ENCODE measurements at places on chromosomes 7 and 10.

GRCh38 chr7:157073949-157074624 lies 63.6 kb upstream of the MNX1 start:
- DNase-seq, result no peak

DNA sequence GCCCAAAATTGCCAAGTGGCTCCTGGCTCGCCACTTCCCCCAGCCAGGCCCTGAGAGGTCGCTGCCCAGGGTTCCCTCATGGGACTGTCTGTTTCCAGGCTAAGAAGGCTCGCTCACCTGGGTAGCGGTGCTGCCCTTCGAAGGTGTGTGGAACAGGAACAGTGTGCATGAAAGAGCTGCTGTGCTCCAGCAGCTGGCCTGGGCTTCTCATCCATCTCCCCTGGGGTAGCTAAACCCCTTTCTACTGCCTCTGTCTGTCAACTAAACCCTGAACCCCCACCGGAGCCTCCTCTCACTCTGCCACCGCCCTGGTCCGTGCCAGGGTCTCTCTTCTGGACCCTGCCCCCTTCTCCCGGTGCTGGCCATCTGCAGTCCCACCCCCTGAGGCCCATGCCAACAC lies 152.9 kb downstream of the EBF3 start:
- DNase-seq, result no peak

DNA sequence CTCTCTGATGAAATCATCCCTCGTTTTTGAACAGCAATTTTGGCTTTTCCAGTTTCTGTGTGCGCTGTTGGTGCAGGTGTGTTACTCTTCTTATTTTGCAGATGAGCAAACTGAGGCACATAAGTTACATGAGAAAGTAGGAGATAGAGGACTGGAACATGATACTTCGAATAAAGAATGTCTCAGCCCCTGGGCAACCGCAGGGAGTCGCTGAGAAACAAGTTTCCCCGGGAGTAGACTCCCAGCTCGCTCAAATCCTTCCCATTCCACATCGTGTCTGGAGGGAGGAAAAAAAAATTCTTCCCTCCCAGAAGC lies 18.0 kb downstream of the MXI1 start:
- no peak for DNase-seq

- DNase-seq, result no peak
These were observed 10.9 kb upstream of the CHRM2 start for GRCh38 chr7:136857573-136857972.

GRCh38 chr10:7488418-7488829 lies 77.6 kb upstream of the SFMBT2 start:
- no peak for DNase-seq

GRCh38 chr7:129615018-129615417 lies 3.5 kb downstream of the NRF1 start:
- DNase-seq, result peak; percentile 41

- no peak for DNase-seq
These were observed 102.1 kb upstream of the MGMT start for GRCh38 chr10:129364949-129365348.

GRCh38 chr10:26441491-26442214 lies 3.5 kb downstream of the APBB1IP start:
- DNase-seq, result no peak

DNA sequence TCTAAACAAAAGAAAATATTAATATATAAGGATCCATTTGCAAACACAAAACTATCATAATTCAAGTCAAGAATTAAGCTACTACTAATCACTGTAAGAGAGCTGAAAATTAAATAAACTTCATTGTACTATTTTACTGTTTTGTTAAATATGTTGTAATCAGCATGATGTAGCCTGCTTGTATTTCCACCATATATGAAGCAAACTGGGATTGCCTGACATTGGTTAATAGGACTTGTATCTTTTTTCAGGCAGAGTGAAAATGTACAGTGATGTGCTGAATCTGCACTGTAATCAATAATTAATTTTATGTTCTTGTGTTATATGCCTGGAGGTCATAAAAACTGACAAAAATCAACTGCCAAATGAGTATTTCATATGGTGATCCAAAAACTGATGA lies 25.4 kb downstream of the TRDMT1 start:
- DNase-seq, result no peak

DNA sequence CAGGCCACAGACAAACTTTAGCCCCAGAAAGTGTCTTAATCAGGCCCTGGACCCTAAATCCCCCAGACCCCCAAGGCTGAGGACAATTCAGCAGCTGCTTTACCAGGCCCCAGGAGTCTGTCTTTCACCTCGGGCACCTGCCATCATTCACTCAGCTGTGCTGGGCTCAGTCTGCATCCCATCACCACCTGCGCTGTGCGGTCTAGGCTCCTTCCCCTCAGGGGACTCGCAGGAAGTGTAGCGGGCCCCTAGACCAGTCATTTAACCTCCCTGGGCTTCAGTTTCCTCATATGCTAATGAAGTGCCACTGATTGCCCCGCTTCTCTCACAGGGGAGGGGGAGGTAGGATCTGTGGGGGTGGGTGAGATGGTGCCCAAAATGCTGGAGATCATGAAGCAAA lies 76.4 kb upstream of the ZMIZ1 start:
- DNase-seq, result no peak

GRCh38 chr7:52771177-52771576 lies 264.3 kb upstream of the POM121L12 start:
- no peak for DNase-seq

- DNase-seq, result no peak
These were observed 804 bp downstream of the UNC5B start for GRCh38 chr10:71213127-71213621.

GRCh38 chr10:47456079-47456785 lies 27.7 kb downstream of the ANXA8 start:
- DNase-seq, result no peak

GRCh38 chr7:128902761-128903585 lies 7.5 kb downstream of the KCP start:
- no peak for DNase-seq

DNA sequence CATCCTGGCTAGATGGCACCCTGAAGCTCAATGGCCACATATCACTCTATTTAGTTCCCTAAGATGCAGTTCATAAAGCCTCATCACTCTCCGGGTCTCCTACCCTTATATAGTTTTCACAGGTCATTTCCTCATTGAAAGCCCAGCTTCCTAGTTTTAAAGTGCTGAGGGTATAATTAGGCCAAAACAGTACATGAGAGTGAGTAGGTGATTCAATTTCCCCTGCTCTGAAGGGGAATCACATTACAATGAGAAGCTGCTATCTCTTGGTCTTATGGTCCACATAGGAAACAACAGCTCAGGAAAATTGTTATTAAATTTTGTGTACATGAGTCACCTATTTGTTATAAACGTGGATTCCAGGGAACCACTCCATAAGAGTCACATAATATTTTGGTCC lies 162.0 kb downstream of the SEMA3E start:
- no peak for DNase-seq

DNA sequence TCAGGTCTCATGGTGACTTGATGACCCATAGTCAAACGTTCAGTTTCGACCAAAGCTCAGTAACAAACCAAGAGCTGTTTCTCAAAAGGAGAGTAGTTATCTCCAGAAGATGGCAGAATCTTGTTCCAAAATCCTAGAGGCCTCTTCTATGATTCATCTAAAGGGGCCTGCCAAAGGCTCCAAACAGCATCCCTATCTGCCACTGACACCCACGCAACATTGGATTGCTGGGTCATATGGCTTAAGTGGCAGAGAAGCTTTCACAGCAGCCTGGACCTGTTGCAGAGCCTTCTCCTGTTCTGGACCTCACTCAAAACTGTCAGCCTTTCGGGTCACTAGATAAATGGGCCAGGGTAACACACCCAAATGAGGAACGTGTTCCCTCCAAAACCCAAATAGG lies 54.0 kb upstream of the LRRC18 start:
- no peak for DNase-seq

- DNase-seq, result peak; percentile 8
These were observed 1.8 kb upstream of the PFKFB3 start for GRCh38 chr10:6200734-6201515.

- DNase-seq, result no peak
These were observed 171.0 kb downstream of the SEM1 start for GRCh38 chr7:96538632-96539031.

DNA sequence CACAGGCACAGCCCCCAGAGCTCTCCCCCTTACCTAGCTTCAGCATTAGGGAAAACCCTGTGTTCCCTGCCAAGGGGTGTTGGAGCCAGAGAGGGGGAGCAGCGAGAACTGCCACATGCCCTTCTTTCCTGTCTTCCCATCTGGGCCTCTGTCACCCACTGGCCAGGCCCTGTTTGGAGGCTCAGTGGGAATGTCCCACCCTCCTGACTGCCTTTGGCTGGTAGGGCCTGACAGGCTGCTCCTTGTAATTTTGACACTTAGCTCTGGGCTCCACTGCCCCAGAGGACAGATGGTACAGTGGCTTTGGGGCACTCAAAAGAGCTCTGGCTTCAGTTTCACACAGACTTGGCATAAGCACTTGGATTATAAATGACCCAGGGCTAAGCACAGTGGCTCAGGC lies 50.6 kb downstream of the GRID2IP start:
- DNase-seq, result no peak

DNA sequence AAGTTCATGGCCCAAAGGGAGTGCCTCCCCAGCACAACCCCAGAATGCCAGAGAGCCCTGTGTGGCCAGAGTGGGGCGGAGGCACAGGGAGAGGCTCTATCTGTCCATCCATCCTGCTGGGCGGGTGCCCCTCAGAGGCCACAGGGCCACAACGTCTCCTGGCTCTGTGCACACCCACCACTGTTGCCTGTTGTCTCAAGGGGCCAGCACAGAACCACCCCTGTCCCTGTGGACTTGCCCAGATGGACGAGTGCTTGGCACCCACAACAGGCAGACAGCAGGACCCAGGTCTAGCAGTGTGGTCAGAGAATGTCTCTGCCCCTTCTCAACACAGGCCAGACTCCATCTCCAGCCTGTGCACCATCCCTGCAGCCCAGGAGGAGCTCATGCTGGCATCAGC lies 92.8 kb downstream of the PAXIP1 start:
- DNase-seq, result no peak

- DNase-seq, result no peak
These were observed 47.2 kb upstream of the SLC39A12 start for GRCh38 chr10:17904564-17904963.

- no peak for DNase-seq
These were observed 28.9 kb upstream of the FZD1 start for GRCh38 chr7:91235211-91235832.

GRCh38 chr7:129375141-129375938 lies 58.9 kb upstream of the STRIP2 start:
- DNase-seq, result no peak

DNA sequence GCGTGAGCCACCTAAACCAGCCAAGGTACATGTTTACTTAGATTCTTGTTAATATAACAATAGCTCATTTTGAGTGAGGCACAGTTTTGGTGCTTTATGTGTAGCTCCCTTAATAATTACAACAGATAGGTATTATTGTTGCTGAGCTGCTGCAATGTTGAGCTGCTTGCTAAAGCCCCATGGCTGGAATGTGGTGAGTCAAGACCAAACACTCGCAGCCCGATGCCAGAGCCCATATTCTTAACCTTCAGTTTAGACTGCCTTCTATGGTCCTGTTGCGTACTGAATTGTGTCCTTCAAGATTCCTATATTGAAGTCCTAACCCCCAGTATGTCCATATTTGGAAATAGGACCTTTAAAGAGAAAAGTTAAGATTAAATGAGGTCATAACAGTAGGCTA lies 407.1 kb downstream of the NEBL start:
- no peak for DNase-seq

- DNase-seq, result no peak
These were observed 294.7 kb downstream of the PRKG1 start for GRCh38 chr10:51368943-51369342.

DNA sequence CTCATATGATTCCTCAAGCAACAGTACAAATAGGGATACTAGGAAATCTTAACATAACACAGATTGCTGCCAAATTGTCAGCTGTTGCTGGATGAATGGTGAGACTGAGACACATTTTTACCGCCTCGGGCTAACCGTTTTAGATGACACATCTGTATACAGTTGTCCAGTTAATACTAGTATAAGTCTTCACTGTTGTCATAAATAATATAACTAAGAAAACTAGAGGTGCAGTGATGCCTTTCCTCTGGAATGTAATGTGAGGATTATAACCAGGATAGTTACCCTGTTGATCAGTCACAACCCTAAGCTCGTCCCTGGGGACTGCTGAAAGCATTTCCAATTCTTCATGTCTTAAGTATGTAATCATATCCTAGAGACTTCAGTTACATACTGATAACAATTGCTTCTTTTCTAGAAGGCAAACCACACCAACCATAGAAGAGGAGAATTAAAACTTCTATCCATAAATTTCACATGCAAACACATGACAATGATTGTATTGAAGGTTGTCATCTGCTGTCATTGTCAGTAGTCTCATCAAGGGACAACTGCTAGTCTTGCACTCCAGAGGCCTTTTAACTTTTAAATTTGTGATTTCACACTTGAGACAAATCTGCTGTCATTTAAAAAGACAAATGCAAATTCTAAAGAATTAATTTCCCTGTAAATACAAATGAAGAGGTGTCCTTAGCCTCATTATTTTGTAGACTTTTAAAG lies 100.4 kb upstream of the SEMA3D start:
- DNase-seq, result no peak

DNA sequence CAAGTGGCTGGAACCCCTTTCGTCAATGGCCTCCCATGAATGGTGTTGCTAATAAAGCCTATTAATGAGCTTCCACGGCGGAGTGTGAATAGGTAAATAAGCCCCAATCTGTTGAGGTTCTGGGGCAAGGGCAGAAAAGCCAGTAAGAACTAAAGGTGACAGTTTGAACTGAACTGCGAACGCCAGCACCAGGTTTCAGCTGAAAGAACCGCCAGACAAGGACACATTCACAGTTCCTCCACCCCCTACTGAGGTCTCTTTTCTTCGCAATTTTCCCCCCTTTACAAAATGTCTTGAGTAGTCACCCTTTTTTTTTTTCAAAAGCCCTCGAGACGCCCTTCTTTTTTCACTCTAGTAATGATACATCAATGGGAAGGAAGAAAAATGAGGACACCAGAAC lies 2.4 kb upstream of the FGFR2 start:
- DNase-seq, result no peak

DNA sequence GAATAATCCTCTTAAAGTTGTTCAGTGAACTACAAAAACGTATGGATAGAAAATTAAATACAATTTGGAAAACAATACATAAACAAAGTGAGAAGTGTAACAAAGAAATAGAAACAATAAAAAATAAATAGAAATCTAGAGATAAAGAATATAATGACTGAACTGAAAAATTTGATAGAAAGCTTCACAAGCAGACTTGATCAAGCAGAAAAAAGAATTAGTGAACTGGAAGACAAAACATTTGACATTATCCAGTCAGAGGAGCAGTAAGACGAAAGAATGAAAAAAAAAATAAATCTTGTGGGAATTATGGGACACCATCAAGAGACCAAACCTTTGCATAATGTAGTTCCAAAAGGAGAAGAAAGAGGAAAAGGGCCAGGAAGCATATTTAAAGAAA lies 32.4 kb upstream of the NPY start:
- DNase-seq, result no peak
